ENCODE measurements at places on chromosomes 11 and 22.

GRCh38 chr11:127452533-127452932, 452.0 kb upstream of the KIRREL3 start:
- DNase-seq: no peak

- DNase-seq: no peak
Measured at GRCh38 chr11:48261600-48261999, 2.1 kb upstream of the OR4X1 start.

DNA sequence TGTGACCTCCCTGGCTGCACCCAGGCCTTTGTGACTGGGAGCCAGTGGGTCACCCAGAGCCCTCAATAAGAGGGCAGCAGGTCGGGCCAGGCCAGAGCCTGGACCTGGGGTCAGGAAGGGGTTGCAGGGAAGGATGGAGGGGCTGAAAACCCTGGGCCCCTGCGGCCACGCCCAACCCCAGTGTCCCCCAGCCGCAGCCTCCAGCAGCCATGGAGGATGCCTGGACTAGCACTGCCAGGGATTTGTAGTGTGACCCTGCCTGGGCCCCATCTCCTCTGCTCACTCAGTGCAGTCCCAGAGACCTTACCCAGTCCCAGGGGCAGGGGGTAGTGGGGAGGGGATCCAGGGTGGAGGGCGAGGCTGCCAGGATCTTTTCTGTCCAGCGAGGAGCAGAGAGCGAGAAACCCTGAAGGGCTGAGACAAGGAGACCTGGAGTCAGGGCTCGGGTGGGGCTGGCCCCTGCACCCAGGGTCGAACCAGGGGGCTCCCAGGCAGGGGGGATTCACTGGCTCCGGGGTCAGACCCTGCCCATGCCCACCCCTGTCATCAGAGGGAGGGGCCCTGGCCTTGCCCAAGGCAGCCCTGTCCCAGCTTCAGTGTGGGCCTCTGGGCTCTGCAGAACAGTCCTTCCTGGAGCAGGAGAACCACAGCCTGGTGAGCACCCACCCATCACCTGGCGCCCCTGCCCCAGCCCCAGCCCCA, 187.5 kb downstream of the IGLL1 start:
- no peak for DNase-seq

GRCh38 chr11:60084631-60085273, 3.7 kb upstream of the MS4A2 start:
- no peak for DNase-seq
